ENCODE measurements at places on chromosomes 6 and 20.

GRCh38 chr20:24768713-24769601, 180.1 kb upstream of the CST7 start:
- DNase-seq = no peak

DNA sequence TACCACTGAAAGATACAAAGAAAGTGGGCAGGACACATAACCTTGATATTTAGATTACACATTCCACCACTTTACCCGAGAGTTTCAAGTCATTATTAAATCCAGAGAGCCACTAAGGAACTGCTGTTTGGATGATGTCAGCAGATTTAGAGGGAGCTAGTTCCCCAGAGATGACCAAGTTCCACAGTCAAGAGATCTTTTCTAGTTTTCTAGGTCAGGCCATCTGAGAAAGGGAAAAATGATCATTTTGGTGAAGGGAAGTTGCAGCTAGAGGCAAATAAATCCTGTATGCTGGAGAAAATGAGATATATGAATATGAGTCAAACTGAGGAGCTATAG, 147.8 kb downstream of the HS3ST5 start:
- DNase-seq = no peak

DNA sequence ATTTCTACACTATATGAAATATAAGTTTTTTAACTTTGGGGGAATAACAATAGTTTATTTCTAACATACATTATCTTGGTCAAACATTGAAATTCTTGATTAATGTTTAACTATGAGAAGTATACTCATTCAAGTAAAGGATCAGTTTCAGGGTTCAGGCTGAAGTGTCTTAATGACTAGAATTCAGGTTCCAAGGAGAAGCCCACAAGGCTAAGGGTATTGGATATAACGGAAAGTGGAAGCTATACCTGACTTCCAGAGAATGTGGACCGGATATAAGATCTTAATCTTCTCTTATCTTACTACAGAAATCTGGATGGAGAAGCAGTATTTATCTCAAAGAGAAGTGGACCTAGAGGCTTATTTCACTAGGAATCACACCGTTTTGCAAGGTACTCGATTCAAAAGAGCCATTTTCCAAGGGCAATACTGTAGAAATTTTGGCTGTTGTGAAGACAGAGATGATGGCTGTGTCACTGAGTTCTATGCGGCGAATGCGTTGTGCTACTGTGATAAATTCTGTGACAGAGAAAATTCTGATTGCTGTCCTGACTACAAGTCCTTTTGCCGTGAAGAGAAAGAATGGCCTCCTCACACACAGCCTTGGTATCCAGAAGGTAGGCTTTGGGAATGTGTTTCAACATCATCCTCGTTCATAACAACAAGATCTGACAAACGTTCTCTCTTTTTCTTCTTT, at the start of gene TINAG:
TINAG (plus strand) TSS at position 153 of the 697 bp plus-strand sequence; CDS start at position 263, 110 bp downstream.
- DNase-seq = no peak

DNA sequence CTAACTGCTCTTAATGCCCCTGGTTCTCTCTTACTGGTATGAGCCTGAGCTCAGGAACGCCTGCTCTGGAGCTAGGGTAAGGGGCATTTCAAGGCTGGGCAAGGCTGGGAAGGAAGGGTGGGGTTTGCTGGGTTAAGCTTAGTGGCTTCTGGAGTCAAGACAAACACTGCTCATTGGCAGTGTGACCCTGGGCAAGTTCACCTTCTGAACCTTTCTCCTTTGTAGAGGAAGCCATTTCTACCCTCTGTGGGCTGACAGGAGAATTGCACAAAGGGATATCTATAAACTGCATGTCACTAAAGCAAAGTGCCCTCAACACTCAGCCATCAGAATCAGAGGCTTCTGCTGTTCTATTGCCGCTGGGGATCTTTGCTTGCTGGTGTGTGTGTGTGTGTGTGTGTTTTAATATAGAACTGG, 20.3 kb upstream of the LRRN4 start:
- DNase-seq = no peak

GRCh38 chr6:152078804-152079203, 271.3 kb downstream of the ESR1 start:
- DNase-seq = no peak

Data from pons (tissue), 1 donor.